Effector memory CD4-positive, alpha-beta T cell (primary cell): ENCODE measurements at places on chromosomes 4 and X.

- DNase-seq: no peak
Measured at GRCh38 chr4:103201724-103202123, 3.6 kb upstream of the CENPE start.

GRCh38 chrX:10648614-10649013, 28.2 kb upstream of the MID1 start:
- no peak for DNase-seq

DNA sequence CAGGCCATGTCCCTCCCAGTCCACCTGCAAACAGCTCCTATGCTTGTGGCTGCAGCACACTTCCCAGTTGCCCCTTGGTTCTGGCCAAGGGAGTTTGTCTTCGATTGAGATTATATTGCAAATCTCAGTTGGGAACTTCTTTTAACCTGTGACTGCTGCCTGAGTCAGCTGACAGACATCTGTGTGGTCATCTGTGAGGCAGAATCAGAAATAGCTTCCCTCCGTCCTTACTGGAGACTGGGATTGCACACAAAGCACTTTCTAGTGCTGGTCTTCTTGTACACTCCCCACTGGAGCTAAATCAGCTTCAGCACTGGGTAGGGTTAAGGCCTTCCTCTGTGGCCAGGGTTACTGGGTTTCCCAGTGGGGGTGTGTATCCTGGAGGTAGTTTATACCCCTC, 34.3 kb downstream of the ZNF330 start:
- no peak for DNase-seq

DNA sequence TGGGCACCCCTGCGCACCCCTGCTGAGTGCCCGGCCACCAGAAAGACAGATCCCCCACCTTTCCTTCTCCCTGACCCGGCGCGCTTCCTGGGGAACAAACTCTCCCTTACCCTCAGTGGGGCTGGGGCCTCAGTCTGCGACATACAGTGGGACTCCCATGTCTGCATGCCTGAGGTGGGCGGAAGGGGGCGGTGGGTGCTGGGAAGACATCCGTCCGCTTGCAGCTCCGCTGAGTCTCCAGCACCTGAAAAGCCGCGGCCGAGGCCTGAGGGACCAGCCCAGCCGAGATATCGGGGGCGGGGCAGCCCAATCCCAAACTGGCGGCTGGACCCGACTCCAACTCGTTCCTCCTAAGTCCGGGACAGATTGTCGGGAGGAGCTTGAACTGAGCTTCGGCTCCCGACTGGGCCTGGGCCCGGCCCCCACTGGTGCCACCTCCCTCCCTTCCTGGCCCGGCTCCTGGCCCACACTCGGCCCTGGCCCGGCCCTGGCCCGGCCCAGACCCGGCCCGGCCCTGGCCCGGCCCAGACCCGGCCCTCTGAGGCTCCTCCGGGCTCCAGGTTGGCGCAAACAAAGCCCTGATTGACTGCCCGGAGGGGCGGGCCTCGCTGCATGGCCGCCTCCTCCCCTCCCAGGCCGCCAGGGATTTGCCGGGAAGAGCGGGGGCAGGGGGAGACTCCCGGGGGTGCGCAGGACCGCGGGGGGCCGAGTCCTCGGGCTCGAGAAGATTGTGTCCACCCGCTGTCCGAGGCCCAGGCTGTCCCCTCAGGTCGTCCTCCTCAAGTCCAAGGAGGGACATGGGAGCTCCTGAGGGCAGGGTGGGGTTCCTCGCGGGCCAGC, 877 bp upstream of the SLC16A2 start:
- no peak for DNase-seq

DNA sequence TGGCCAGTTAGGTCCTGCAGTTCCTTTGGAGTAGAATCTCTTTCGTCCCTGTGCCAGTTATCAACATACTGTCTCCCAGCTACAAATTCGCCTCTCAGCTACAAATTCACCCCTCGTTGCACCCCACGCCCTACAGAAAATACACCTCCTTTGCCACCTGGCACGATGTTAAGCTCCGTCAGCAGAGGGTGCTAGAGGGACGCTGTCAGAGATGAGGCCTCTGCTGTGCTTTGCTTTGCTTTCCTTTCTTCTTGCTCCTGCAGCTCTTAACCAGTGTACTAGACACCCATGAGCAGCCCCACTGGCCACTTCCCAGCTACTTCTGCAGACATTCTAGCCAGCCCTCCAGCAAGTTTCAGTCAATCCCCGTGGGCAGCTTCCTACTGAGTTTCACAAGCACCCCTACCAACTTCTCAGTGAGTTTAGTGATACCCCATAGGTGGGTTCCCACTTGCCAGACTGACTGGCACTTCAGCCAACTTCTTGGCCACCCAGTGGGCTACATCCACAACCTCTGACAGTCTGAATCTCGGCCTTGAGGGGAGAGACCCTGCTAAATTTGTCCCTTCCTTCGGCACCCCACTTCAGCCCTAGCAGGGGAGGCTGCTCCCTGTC, 21.8 kb downstream of the HAUS3 start:
- peak; percentile 57 for DNase-seq

DNA sequence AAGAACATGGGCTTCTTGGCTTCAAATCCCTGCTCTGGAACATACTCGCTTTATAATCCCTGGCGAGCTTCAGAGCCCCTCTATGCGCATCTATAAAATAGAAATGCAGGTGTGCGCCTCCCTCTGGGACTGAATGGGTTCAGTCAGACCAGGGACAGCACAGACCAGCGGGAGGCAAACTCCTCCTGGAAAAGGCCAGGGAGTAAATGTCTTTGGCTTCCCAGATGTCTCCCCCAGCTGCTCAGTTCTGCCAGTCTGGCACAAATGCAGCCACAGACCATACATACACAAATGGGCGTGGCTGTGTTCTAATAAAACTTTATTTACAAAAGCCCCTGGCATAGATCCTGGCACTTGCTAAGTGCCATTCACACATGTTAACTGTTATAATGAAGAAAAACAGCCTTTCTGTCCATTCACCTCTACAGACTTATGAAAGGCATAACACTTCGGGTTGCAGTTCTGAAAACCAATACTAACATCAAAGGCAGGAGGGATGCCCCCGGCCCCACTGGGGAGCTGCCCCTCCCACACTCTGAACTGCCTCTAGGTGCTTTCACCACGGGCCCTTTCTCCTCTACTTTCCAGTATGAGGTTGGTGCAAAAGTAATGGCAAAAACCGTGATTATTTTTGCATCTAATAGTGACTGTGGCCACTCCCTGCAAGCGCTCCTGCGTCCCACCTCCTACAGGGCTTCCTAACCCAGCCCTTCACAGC, 4.6 kb downstream of the JAKMIP1 start:
- no peak for DNase-seq

GRCh38 chr4:169314906-169315305, 44.1 kb upstream of the SH3RF1 start:
- DNase-seq: no peak

- no peak for DNase-seq
Measured at GRCh38 chrX:3271183-3271833, 75.1 kb downstream of the MXRA5 start.

DNA sequence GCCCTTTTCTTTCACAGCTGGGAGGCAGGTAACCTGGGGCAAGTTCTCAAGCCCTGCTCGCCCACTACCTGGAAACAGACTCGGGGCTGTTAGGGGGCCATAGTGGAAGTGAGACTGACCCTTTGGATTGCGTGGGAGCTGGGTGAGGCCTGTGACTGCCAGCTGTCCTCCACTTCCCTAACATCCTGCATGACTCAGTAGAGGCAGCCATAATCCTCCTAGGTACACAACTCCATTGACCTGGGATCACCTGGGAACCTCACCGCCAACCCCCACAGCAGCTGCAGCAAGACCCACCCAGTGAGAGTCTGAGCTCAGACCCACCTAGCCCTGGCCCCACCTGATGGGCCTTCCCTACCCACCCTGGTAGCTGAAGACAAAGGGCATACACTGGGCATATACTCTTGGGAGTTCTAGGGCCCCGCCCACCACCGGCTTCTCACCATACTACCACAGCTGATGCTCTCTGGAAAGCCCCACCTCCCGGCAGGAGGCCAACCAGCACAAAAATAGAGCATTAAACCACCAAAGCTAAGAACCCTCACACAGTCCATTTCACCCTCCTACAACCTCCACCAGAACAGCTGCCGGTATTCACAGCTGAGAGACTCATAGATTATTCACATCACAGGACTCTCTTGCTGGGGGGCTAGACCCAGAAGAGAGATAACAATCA, 61.1 kb upstream of the DCTD start:
- DNase-seq: no peak

DNA sequence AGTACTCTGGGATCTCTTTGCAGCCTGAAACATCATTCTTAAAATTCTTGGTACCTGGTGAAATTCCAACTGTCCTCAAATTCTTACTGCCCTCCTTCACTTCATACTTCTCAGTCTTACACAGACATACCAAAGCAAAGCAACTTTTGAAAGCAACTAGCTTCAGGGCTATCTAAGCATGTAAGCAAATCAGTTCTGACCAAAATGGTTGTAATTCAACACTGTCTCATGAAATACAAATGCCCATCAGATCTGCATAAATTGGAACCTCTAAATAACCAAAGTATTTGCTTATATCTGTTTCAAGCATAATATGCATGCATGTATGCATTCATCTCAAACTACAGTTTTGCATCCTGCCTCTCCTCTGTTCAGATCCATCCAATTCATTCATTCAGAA, 308.1 kb upstream of the PPARGC1A start:
- DNase-seq: no peak

- DNase-seq: no peak
Measured at GRCh38 chrX:109847257-109848187, 114.5 kb upstream of the ACSL4 start.

GRCh38 chr4:169807934-169808509, 50.3 kb upstream of the HPF1 start:
- DNase-seq: no peak

- DNase-seq: no peak
Measured at GRCh38 chrX:94600077-94600476, 926.1 kb downstream of the FAM133A start.

DNA sequence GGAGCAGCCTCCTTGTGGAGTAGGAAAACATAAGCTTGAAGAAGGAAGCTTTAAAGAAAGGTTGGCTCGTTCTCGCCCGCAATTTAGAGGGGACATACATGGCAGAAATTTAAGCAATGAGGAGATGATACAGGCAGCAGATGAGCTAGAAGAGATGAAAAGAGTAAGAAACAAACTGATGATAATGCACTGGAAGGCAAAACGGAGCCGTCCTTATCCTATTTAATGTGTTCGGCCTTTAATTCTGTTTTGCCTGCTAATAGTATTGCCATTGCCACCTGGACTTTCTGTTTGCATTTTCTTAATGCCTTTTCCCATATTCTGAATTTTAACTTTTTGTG, 1.4 kb downstream of the TCEAL1 start:
- DNase-seq: no peak

- DNase-seq: no peak
Measured at GRCh38 chrX:46634577-46634976, 61.0 kb downstream of the CHST7 start.

DNA sequence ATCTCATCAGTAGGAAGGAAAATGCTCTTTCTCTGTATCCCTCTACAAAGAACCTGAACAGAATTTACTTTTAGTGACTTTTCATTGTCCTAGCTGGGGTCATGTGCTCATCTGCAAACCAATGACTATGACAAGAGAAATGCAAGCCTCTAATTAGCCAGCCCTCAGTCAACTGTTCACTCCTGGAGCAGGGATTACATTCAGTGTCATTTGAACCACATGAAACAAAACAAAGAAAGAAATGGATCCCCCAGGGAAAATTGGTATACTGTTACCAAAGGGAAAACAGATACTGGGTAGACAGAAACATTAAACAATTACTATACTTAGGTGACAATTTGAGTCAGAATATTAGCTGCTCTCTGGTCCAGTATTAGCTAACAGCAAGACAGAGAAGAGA, 173.6 kb downstream of the RCHY1 start:
- no peak for DNase-seq

DNA sequence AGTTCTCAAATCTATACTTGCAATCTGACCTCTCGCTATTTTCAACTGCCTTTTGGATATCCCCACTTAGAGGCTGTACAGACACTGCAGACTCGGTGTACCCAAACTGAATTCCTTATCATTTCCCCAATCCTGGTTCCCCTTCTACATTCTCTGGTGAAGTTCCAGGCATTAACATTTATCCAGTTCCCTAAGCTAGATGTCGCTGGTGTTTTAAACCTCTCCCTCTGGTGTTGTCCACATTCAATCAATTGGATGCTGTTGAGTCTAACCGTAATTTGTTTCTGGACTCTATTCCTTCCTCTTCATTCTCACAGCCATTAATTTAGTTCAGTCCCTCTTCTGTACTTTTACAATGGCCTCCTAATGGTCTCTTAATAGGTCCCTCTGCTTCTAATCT, 7.2 kb upstream of the STK26 start:
- DNase-seq: no peak
